ENCODE measurements at places on chromosomes 6 and 20. TPM values are rescaled to one million over a fixed set of nuclear protein-coding genes. Genes with fewer than 3 reads are reported as not detected.

GPX5 gene
- total RNA-seq: not detected

PSORS1C2 gene
- total RNA-seq: not detected

GJA10 gene
- not detected for total RNA-seq

ATP9A gene
- 16.4 TPM for total RNA-seq

EFCAB8 gene
- total RNA-seq: not detected

HLA-F gene
- total RNA-seq: 2.8 TPM

ARMC12 gene
- total RNA-seq: 0.29 TPM

FAM209B gene
- total RNA-seq: not detected

PHACTR3 gene
- total RNA-seq: 0.06 TPM
